ENCODE measurements at places on chromosomes 5 and 9. TPM values are rescaled to one million over a fixed set of nuclear protein-coding genes. Genes with fewer than 3 reads are reported as not detected.
A peak's percentile ranks its signal among the peaks of the same experiment; 100 is the strongest.

- no peaks in the 10 kb centered on the region for H3K36me3 ChIP-seq
- peak; percentile 6 for DNase-seq
- no peak overlapping the region for H3K27ac ChIP-seq
- no peak overlapping the region for H3K4me3 ChIP-seq
Observed at GRCh38 chr5:62143268-62144229, 162.5 kb upstream of the KIF2A start.

DNA sequence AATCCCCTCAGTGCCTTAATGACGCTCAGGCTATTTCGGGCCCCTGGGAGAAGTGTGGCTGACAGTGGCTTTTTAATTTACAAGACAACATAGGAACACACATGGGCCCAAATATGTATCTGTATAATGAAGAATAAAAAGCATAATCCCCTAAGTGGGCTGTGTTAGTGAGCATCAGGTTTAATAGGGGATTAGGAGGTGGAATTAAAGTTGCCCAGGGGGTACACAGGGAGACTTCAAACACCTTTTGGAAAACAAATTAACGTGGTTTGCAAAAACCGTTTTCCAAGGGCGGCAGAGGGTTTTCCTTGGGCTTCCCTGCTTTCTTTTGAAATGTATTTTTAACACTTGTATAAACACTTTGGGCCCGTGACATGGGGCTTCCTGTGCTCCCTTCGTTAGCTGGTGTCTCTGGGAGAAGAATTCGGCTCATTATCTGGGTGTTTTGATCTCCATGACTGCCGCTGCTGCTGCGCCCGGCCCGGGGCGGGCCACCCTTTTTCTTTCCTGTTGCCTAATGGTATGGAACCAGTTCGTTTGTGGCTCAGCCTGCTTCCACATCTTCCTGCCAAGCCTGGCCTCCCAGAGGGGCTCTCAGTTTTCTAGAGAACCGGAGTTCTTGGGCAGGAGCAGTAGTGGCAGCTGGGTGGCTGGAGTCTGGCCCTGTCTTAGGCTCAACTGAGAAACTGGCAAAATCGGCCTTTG is 173.0 kb downstream of the MACROH2A1 start:
- no peak overlapping the region for H3K4me3 ChIP-seq
- peaks cover 46% of the 10 kb centered on the region for H3K27me3 ChIP-seq
- H3K36me3 ChIP-seq, result no peaks in the 10 kb centered on the region
- no peak for DNase-seq

DNA sequence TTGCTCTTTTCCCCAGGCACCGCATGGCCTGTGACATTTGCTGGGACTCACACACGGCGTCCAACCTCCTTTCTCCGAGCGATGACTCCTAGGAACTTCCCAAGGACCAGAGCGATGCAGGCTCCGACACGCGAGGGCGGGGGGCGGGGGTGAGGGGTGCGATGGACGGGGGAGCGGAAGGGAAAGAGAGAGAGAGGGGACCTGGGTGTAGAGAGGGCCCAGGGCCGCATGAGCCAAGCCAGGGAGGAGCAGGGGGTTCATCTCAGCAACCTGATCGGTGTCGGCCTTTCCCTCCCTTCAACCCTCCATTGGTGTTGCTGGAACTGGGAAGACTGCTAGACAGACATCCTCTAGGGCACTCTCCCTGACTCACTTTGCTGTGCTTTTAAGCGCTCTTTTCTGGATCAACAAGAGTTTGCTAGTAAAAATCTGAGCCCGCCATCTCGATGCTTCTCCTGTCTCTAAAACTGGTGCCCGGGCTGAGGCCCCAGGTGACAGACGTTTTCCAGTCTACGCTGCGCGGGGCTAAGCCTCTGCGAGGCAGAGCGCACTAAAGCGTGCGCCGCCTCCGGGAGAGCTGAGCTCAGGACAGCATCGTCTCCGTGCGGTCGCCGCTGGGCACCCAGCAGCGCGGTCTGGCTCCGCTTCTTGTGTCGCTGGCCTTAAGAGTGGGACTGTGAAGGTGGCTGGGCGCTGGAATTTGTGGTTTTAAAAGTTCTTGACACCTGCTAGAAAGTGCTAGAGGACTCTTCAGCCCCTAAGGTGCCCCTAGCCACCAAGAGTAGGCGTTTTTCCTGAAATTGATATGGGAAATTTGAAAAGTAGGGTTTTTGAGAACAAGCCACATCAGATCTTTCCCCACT is 1.0 kb upstream of the TSLP start:
- no peak for DNase-seq
- H3K27ac ChIP-seq, result no peak overlapping the region
- H3K4me1 ChIP-seq, result peaks cover 26% of the 10 kb centered on the region
- peaks cover 85% of the 10 kb centered on the region for H3K27me3 ChIP-seq

GRCh38 chr9:17528859-17529258 is 50.0 kb upstream of the SH3GL2 start:
- no peak overlapping the region for H3K27ac ChIP-seq
- H3K27me3 ChIP-seq, result peaks cover 13% of the 10 kb centered on the region
- no peak overlapping the region for H3K4me3 ChIP-seq
- H3K36me3 ChIP-seq, result no peaks in the 10 kb centered on the region
- DNase-seq, result no peak

DNA sequence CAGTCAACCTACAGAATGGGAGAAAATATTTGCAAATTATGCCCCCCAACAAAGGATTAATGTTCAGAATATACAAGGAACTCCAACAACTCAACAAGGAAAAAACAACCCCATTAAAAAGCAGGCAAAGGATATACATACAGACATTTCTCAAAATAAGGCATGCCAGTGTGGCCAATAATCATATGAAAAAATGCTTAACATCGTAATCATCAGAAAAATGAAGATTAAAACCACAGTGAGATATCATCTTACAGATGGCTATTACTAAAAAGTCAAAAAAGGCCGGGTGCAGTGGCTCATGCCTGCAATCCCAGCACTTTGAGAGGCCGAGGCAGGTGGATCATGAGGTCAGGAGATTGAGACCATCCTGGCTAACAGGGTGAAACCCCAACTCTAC is 103.2 kb downstream of the KLHL3 start:
- H3K4me3 ChIP-seq, result no peak overlapping the region
- H3K4me1 ChIP-seq, result peaks cover 3% of the 10 kb centered on the region
- DNase-seq, result no peak
- no peaks in the 10 kb centered on the region for H3K27me3 ChIP-seq
- H3K27ac ChIP-seq, result no peak overlapping the region
- H3K36me3 ChIP-seq, result no peaks in the 10 kb centered on the region

GRCh38 chr5:138668451-138669380 is 84.5 kb upstream of the CTNNA1 start:
- no peaks in the 10 kb centered on the region for H3K36me3 ChIP-seq
- H3K4me1 ChIP-seq, result peaks cover 39% of the 10 kb centered on the region
- H3K27ac ChIP-seq, result no peak overlapping the region
- DNase-seq, result peak; percentile 40
- H3K4me3 ChIP-seq, result no peak overlapping the region
- no peaks in the 10 kb centered on the region for H3K27me3 ChIP-seq

The PCDHGC4 gene
- total RNA-seq, result 2.2 TPM
